Activated CD4-positive, alpha-beta T cell treated with anti-CD3 and anti-CD28 coated beads, Interleukin-10, Interleukin-2, amounts not matched to agents 100 ng/mL and 50 ng/mL, durations not matched to agents 16 hours and 8 hours (primary cell): ENCODE measurements at places on chromosomes 11 and 22.

DNA sequence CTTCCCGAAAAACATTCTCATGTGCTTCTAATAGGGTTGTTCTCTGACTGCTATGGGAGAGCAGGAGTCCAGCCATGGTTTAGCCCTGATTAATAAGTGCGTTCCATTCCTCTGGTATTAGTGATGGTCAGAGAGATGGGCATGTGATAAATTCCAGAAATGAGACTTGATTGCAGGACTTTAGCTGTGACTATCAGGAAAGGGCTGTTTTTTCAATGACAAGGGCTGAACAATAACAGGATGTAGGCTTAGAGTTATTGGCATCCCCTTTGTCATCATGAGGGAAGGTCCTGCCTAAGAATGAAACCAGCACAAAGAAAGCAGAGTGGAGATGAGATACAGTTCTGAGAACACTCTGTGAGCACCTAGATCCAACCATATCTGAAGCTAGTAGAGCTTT is 494.6 kb downstream of the MIAT start:
- peak; percentile 45 for DNase-seq

- DNase-seq = no peak
Measured at GRCh38 chr22:23751441-23751996, 607 bp upstream of the ZNF70 start.

DNA sequence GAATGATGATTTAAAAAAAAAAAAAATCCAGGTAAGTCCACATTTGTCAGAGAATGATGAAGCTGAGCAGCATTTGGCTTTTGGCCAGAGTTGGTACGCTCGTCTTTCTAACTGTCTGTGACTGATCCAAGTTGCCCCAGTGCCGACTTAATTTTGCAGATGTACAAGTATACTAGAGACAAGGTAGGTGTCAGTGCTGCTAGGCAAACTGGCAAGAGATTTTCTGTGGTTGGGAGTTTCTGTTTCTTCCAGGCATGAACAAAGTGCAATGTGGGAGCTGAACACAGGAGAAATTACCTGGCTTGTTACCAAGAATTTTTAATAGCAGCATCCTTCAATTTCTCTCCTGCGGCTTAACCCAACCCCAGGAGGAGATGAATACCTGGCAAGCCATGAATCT is 307.7 kb downstream of the BUD13 start:
- DNase-seq = no peak

DNA sequence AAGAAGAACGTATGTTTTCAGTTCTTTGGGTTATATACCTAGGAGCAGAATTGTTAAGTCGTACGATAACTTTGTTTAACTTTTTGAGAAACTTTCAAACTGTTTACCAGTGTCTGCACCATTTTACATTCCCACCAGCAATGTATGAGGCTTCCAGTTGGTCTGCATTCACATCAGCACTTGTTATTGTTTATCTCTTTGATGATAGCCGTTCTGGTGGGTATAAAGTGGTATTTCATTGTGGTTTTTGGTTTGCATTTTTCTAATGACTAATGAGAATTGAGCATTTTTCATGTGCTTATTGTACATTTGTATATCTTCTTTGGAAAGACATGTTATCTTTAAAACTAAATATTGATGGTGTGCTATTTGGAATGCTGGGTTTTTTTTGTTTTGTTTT is 59.8 kb downstream of the KDM2A start:
- DNase-seq = no peak

- peak; percentile 69 for DNase-seq
Measured at GRCh38 chr11:44110231-44110679, 14.8 kb downstream of the EXT2 start.

DNA sequence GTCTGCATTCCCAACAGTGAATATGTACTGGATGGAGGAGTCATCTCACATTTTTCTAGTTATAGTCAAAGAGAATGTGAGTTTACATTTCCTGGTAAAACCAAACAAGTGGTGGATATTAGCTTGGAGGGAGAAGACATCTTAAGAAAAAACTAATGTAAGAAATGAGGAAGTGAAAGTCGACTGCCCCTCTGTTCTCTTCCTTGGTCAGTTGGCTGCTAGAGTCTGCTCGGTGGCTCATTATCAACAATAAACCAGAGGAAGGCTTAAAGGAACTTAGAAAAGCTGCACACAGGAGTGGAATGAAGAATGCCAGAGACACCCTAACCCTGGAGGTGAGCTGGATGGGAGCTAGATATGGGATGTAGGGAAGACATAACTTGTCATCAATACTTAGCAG is 5.8 kb downstream of the SLC22A9 start:
- DNase-seq = no peak

GRCh38 chr11:3120071-3120792 is 44.9 kb downstream of the OSBPL5 start:
- no peak for DNase-seq

DNA sequence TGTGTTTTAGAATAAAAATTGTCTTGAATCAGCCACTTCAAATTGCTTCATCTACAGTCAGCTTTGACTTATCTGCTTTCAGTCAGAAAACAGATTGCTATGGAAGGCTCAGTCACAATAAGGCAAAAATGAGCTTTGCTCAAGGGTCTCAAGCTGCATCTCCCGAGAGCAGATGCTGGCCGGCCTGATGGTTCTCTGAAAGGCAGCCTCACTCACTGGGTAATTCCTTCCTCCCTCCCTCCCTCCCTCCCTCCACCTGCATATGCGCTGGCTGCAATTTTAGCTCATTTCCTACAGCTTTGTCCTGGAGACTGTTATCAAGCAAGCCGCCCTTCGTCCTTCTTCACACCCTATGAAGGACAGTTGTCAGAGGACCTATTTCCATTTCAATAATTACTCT is 1.6 kb upstream of the IZUMO1R start:
- DNase-seq = no peak

GRCh38 chr22:19478045-19478900 is 720 bp downstream of the UFD1 start:
- peak; percentile 24 for DNase-seq

DNA sequence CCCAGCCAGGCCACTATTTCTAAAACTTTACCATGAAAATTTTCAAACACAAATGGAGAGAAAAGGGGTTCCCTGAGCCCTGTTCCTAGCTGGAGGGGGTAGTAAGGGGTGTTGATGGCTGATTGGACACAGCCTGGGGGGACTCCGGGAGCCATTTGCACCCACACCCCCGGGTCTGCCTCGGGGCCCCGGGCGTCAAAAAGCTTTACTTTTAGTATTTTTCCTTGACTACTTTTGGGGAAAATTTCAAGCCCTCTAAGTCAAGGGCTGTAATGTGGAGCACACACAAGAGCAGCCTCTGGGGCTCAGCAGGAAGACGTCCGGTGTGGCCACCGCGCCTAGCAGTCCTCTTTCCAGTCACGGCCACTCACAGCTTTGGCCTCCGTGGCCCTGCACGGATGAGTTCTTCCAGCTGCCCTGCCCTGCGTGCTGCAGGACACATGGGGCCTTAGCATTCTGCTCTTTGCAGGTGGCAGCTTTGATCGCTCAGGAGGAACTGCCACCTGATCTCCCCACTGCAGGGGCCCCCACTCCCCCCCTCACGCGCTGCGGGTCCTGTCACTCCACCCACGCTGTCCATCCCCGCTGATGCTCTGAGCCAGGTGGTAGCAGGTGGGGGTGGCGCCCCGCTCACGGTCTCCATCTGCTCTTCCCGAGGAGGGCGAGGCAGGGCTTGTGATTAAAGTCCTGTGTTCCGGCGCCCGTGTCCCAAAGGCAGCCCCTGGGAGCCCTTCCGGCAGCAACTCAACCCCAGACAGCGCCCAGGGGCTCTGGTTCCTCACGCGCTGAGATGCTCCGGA is 14.4 kb downstream of the RNH1 start:
- DNase-seq = no peak

GRCh38 chr11:94721565-94722292 is 46.4 kb upstream of the AMOTL1 start:
- no peak for DNase-seq

- DNase-seq = no peak
Measured at GRCh38 chr11:34959770-34960169, 43.4 kb downstream of the PDHX start.

GRCh38 chr11:42161886-42162285 is 702.4 kb upstream of the LRRC4C start:
- DNase-seq = no peak

- DNase-seq = no peak
Measured at GRCh38 chr11:75158696-75159150, 7.8 kb downstream of the SLCO2B1 start.

GRCh38 chr11:113562576-113562975 is 87.4 kb upstream of the DRD2 start:
- no peak for DNase-seq

DNA sequence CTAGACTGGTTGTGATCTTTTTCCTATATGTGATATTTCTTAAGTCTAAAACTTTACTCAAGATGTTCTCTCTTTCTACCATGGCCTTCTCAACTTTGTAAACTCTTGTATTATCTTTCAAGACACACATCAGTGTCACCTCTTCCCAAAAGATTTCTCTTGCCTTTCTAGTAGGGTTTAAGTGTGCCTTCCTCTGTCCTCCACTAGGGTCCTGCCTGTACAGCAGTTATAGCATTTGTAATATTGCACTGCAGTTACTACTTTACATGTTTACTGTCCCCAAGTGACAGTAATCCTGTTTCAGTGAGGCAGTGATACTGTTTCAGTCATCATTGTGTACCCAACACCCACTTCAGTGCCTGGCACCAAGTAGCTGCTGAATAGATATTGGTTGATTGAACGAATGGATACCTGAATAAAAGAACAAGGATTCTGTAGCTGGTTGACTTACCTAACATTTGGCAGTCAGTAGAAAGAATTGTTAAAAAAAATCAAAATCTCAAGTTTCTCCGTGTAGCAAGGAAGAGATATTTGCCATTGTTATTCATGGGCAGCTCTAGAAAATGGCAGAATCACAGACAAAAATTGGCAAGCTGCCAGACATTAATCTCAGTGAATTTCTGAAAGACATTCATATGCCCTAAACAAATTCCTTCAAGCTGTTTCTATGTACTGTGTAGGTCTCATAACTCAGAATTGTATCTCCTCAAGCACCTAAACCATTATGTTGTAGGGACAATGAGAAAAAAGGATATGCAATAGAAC is 79.4 kb downstream of the RBMXL2 start:
- DNase-seq = no peak

- DNase-seq = no peak
Measured at GRCh38 chr22:50471197-50471847, 3.5 kb downstream of the SBF1 start.

- DNase-seq = no peak
Measured at GRCh38 chr22:38782402-38783094, 11.4 kb downstream of the DNAL4 start.

- DNase-seq = no peak
Measured at GRCh38 chr11:108994887-108995286, 330.0 kb downstream of the DDX10 start.

DNA sequence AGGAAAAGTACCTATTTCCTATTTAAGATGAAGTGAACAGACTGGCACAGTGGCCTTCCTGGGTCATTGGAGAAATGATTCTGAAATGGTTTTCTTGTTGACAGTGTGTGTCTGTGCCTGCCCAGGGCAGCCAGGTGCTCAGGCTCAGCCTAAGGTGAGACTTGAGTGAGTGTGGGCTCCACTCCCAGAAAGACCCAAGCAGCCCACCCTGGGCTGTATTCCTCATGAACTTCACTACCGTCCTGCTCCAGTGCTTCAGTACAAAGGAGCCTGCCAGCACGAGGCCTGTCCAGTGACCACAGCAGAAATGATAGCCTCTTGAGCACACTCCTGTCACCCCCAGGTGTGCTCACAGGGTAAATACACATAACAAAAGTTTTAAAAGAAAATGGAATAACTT is 49.5 kb downstream of the GAB4 start:
- DNase-seq = no peak

DNA sequence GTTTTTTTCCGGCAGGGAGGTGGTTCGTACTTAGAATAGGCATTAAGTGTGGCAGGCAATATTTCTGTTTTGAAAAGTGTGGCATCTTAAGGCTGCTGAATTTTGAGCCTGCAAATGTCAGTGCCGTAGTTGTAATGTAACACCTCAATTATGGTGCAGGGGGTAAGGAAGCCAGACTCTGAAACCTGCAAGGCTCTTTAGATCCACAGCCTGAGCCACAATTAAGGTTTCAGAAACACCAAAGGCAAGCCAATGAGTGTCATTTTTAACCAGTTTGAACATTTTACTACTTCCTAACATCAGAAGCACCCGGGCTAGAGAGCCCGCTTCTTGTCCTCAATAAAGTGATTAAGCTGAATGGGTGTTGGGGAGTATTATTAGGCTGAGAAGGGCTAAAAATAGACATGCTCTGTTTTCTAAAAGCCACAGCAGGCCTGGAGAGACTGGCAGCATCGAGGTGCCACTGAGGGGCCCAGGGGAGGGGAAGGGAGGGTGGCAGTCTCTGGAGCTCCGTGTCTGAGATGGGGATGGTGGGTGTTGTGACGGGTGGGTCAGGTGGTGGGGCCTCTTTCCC is 113.4 kb downstream of the ZBTB16 start:
- no peak for DNase-seq

GRCh38 chr11:65498977-65499712 is at the start of gene MALAT1:
TSS of gene MALAT1 (plus strand) at chr11:65499045.
- peak; percentile 95 for DNase-seq

DNA sequence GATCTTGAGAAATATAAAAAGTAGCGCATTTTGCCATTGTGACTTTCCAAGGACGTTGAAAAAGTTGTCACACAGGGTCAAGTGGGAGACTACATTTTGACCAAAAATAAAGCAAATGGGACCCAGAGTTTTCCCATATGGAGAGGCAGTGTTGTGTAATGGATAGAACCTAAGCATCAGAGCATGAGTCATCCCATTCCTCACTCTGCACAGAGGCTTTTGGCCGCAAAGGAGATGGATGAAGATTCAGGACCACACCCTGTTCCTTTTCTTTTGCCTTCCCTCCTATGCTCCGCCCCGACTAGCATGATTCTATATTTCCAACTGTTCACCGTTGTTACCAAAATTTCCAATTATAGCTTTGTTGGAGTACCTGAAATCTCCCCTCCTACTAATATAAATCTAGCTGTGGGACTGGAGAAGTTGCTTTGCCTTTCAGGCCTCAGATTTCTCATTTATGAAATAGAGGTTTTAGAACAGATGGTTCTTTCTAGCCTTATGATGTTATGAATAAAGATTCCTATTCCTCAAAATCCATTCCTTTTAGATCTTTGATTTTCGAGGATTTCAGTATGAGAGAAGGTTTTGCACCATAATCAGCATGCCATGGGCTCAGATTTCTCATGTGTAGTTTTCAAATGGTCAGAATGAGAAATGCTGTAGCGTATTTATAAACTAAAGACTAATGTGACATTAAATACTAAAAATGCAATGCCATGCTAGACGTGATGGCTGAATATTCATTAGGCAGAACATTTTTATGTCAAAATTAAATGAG is 921.9 kb upstream of the TENM4 start:
- no peak for DNase-seq
